ENCODE measurements at places on chromosomes 1 and 21.

GRCh38 chr1:119885903-119886783 is 10.2 kb downstream of the ADAM30 start:
- DNase-seq: peak; percentile 4

DNA sequence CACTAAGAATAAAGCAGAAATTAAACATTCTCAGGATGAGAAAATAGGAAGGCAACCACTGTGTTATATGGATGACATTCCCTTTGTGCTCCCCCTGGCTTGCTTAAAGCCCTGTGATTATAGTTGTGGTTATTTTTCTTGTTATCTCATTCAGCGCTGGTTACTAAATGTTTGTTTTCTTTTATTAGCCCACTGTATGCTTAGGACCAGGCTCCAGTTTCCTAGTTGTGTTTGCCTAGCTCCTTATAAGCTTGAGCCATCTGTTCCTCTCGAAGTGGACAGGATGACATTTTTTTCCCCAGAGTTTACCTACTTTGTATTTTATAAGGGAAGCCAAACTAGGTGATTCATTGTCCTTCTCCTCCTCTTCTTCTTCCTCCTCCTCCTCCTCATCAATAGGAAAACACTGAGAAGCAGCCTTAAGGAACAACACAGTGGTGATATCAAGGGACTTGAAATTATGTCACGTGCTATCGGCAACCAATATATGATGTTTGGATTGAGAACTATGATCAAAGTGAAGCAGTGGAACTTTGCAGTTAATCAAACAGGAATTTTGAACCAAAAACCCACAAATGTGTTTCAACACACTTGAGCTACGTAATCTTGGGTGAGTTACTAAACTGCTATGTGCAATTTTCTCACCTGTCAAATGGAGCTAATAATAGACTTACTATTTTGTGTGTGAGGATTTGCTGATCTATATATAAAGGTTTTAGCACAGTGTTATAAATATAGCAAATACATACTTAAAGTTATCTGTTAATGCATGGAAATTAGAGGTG is 35.1 kb upstream of the RGS7 start:
- no peak for DNase-seq

DNA sequence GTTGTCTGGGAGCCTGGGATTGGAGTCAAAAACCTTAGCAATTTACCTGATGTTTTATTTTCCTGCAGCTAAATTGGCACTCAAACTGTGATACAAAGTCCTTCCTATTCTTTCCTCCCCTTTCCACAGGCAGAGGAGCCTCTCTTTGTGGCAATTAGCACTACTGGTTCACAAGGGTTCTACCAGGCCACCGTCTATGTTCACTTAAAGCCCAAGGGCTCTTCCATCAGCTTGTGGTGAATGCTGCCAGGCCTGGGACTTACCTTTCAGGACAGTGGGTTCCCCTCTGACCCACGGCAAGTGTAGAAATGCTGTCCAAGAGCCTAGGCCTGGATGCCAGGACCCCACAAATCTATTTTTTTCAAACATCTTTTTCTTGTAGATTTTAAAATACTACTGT is 251.9 kb upstream of the B3GALT2 start:
- DNase-seq: no peak

DNA sequence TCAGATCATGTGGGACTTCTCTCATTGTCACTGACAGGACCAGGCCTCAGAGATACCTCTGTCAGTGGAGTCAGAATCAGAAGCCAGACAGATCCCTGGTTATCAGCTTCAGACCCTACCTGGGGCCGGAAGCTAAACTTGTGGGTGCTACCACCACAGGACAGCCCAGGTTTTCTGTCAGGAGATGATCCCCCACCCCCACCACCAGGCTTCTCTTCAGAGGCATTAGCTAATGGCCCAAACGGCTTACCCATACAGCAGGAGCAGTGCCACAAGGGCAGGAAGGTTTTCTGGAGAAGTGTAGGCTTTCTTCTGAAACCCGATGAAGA is 105.5 kb downstream of the ABCA4 start:
- DNase-seq: no peak

Measured in pulmonary artery endothelial cell (primary cell).